ENCODE measurements at places on chromosomes 16 and 17.

DNA sequence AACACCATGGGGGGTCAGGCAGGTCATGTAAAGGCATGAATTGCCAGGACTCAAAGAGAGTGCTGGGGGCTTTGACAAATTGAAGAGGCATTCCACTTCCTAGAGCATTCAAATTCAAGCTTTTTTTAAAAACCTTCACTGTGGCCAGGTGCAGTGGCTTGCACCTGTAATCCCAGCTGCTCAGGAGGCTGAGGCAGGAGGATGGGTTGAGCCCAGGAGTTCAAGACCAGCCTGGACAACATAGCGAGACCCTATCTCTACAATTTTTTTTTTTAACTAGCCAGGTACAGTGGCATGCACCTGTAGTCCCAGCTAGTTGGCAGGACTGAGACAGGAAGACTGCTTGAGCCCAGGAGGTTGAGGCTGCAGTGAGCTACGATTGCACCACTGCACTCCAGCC is 17.2 kb downstream of the ABCC12 start:
- no peak for DNase-seq

DNA sequence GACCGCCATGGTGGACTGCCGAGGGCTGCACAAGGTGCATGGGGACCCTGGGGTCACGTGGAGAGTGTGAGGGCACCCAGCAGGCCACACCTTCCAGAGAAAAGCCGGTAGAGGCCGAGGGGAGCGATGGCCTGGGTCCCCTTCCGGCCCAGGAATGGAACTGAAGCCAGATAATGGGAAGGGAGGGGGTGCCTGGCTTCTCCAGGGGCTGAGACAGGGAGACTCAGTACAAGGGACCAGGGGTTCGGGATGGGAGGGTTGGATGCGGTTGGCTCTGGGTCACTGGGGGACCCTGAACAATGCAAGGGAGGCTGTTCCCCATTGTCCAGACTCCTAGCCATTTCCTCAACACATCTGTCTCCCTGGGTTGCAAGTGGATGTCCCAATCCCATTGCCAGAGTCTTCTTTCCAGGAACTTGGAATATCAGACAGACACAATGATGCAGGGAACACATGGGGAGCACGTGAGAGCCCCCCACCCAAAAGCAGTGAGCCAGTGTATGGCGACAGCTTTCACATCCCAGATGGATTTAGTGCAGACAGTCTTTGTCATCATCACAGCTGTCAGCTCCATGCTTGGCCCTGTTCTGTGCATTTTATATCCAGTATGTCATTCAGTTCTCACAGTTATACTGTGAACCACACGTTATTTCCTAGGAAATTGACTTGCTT is 23.6 kb upstream of the DNAI2 start:
- DNase-seq = no peak

DNA sequence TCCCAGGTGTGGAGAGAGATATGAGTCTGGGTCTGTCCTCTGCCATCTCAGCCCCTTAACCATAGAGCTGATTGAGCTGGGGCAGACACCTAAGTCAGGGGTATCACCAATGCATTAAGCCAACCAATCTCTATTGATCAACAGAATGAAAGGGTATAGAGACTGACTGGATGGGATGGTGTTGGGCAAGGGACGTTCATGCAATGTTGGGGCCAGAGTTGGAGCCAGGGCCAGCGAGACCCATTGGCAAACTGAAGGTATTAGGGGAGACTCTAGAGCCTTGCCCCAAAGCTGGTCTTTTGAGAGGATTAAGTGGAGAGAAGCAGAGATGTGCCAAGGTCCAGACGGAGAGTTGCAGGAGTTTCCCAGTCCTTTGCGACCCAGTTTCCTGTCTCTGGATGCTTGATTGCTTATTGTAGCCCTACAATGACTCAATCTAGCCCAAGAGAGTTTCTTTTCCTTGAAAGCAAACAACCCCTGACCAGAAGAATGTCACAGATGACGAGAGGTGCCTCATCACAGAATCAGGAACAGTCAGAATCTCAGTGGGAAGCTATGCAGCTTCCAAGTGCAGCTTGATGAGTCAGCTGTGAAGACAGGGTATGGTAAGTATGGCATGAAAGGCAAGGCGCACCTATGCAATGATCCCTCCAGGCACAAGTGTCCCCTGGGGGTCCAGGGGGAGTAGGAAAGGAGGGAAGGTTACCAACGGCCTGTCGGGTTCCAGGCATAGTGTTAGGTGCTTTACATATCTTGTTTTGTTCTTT is 137.2 kb downstream of the UTP18 start:
- DNase-seq = no peak

- no peak for DNase-seq
These were observed 18.9 kb upstream of the ELAC2 start for GRCh38 chr17:13036751-13037150.

DNA sequence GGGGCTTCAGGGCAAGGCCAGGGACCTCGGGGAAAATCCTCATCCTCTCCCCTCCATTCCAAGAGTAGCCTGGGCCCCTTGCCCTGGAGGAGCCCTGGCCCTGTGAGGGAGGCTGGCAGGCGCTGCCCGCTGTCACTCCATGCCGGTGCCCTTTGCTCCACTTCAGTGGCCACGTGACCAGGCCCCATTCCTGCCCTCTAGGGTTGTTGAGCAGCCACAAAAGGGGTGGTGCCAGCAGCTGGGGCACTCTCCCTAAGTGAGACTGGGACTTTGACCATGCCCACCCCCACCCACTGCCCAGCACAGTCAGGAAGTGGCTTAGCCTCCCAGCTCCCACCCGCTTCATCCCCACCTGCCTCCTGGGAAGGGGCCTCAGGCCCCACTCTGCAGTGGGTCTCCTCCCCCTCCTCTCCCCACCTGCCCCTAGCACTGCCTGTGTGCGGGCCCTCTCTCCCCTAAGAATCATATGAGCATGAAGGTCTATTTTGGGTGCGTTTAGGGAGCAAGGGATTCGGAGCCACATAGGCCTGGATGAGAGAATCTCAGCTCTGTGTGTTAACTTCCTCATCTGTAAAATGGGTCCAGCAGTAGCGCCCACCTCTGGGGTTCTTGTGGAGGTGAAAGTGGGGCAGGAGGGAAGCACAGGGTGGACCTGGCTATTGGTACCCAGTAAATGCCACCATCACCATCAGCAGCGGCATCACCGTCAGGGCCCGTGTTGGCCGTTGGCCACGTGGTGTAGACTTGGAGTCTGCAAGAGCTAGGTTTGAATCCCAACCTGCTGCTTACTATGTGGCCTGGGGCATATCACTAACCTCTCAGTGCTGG is 7.2 kb downstream of the PDK2 start:
- no peak for DNase-seq

DNA sequence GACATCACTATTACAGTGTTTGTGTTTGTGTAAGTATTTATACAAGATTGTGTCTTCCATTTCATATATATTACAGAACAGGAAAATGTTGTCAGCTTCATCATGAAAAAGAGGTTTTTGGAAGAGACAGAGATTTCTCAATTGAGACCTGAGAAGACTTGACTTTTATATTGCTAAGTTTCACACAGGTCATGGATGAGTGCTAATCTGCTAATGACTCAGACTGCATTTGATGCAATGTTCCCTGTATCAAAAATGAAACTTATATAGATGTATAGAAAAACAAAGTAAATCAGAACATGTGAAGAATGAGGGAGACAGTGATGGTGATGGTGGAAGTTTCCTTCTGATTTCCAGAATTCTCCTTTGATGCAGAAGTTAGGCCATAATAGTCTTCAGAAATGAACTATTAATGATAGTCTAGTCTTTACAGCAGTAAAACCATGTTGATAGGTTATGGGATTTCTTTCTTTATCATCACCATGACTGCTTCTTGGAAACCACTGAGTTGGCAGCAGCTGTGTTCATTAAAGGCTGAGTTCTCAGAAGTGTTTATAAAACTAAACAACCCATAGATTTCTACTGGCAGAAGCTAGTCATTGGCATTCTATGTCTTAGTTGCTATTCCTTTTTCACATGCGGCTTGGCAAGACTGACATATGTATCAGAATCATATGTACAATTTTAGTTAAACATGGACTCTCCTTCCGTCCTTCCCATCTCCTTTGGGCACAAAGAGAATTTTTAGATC is 56.1 kb downstream of the PCTP start:
- DNase-seq = no peak

GRCh38 chr16:68503334-68503733 is 35.8 kb upstream of the ZFP90 start:
- no peak for DNase-seq

DNA sequence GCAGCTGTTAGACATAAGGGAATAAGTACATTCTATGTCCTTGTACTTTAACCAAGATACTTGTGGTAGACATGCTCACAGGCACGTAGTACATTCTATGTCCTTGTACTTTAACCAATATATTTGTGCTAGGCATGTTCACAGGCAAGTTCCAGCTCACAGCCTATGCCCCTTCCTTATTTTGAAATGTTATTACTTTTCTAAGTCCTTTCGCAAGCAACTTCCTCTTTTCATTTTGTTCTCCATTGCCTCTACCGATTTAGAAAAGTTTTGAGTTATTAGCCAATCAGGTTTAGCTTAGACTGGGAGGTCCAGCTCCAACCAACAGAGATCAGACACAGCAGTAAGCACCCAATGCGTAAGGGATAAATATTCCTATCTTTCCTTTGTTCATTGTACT is 60.1 kb upstream of the NUDT7 start:
- no peak for DNase-seq

DNA sequence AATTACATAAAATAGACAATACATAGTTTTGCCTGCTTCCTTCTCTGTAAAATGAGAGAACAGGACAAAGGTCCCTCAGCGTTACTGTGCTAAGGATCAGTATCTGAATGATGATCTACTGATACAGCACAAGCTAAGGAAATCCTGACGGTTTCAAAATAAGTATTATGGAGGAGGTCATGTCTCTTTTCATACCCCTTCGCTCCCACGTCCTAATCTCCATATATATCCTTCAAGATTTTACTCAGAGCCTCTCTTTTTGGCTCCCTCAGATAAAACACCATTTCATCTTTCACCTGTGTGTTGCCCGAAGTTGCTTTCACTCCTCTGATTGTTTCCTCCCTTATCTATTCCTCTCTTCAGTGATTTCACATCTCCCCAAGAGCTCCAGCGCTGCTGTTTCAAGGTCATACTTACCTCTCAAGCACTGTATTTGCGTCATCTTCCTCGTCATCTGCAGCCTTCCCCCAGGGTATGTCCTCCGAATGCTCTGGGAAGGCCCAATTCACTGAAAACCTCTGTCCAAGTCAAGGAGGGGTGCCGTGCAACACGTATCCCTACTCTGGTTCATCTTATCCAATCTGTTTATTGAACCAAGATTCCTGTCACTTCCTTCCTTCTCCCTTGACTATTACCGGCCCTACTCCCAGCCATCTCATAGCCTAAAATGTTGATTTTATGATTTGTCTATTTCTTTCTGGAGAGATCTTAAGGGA is 1.2 kb upstream of the BLTP2 start:
- no peak for DNase-seq

GRCh38 chr17:43211123-43211479 is 574 bp upstream of the TMEM106A start:
- no peak for DNase-seq

DNA sequence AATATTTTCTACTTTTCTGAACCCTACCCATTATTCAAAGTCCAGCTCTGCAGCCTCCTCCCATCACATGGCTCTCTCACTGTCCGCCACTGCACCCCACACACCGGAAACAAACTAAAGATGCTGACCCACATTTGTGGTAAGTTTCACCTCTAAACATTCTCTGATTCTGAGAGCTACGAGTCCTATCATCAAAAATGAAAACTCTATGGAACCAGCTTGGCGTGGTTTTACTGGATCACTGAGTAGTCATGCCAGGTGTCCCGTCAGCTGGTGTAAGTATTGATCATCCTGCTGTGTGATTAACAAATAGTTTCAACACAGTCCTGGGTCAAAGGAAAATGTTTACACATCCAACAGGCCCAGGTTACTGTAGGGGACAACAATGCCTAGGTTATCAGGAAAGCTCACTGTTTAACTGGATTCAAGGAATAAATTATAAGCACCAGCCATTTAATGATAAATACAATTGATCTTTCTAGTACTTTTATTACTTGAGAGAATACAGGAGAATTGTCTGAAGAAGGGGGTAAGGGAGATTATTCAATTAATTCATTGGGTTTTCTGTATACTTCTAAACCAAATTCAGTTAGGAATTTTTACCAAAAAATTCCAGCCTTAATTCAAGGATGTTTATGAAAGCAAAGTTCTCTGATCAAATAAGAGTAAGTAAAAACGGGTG is 33.9 kb downstream of the CYTH1 start:
- peak; percentile 55 for DNase-seq

- no peak for DNase-seq
These were observed 26.7 kb upstream of the IRX6 start for GRCh38 chr16:55297062-55297909.

DNA sequence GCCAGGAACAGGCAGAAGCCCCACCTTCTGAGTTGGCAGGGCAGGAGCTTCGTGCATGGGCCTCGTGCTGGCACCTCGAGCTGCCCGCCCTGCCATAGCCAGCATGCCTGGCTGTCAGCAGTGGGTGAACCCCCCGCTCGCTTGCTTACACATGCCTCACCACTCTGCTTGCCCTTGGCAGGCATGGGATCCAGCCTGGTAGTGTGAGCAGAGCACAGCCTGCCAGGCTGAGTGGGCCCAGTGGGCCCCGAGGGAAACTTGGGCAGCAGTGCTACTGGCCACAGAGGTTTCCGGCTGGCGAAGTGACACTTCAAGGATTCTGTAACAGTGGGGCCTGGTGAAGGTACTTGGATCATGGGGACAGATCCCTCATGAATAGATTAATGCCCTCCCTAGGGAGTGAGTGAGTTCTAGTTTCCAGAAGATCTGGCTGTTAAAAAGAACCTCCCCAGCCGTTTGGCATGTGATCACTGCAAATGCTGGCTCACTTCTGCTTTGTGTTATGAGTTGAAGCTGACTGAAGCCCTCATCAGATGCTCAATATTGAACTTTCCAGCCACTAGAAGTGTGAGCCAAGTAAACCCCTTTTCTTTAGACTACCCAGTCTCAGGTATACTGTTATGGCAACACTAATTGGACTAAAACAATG is 114.7 kb downstream of the BCAS3 start:
- DNase-seq = no peak

GRCh38 chr17:46822388-46822921 is 4.0 kb upstream of the WNT3 start:
- no peak for DNase-seq

DNA sequence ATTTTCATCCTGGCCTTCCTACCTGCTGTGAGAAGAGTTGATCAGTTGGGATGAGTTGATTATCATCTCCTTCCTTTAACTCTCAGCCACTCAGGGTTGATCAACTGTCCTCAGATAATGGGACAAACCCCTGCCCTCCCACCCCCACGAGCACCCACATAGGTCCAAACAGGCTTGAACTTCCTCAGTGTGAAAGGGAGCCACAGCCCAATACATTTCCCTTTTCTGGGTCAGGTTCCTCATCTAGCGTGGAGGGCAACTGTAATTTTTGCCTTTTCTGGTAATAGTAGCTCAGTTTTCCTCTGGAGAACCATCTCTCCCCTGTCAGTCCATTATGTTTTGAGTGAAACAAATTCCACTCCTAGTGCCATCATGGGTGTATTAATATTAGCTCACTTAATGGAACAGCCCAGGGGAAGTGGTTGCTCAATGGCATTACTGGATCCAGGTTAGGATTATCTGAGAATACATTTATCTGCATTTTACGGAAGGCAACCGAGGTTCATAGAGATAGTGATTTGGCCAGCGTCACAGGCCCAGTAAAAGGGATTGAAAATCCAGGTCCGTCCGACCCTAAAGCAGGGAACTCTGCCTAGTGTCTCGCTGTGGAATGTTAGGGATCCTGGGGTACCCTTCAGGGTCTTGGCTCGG is 476 bp upstream of the LPCAT2 start:
- DNase-seq = no peak

- DNase-seq = no peak
These were observed 73.6 kb downstream of the WIPI1 start for GRCh38 chr17:68383443-68384321.

- DNase-seq = no peak
These were observed 1243.8 kb downstream of the CDH8 start for GRCh38 chr16:60792437-60792836.
